SK-N-MC (cell line): ENCODE measurements at places on chromosomes 4 and X.

DNA sequence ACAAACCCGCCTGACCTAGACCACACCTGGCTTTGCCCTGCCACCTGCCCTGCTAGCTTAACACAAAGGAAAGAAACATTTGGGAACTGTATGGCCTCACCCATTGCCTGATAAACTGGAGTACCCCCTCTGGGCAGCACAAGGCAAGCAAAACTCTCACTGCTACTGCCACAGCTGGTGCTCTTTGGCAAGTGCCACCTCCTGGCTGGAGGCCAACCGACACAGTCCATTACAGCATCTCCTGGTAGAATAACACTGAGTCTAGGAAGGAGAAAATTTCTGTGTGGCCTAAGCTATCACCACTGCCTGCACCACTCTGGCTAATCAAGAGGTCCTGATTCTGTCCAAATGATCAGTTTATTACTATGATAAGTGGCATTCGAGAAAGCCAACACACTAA lies 18.9 kb upstream of the SPANXN3 start:
- DNase-seq, result no peak

DNA sequence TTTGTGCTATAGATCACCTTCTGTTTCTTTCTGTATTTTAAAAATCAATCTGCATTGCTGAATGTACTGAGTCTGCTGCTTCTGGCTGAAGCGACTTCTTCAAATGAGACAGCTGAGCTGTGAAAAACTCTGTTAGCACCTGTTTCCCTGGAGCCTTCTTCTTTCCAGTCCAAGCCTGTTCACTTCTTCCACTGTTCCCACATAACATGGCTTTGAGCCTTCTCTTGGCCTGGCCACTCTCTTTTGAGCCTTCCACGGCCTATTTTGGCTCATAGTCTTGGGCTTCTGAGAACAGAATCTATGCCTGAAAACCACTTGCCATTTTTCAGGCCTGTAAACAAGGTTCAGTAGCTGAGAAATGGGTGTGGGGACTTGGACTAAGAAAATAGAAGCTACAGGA lies 132.9 kb upstream of the IGFBP7 start:
- no peak for DNase-seq

DNA sequence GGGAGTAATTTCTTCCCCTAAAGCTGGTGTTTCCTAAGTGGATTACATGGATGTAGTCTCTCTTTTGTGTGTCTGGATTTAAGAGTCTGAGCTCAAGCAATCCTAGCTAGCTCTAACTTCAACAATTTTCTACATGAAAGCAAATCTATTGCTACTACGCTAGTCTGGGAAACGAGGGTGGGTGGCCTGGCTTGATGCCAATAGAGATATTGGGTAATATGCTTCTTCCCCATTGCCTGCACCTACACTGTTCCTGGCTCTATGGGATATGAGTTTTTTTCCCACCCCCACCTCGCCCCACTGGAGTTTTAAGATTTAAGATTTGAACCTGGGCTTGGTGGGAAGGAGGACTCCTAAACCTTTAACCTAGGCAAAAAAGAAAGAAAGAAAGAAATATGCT lies 158.8 kb downstream of the RBM46 start:
- DNase-seq, result peak; percentile 3

DNA sequence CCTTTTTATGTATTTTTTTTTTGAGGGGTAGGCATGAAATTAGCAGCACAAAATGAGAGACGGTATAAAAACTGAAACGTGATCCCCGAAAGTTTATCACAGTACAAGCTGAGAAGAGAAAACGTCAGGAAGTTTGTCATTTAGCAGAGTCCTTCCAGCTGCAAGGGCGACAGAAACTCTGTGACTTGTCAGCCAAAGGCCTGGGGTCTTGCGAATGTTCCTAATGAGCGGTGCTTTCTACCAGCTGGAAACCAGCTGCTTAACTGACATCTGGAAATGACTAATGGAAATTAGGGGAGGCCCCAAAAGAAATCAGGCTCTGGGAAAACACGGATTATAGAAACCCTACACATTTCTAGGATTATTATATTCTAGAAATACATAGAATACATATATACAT lies 66.5 kb downstream of the CHRNA9 start:
- no peak for DNase-seq

DNA sequence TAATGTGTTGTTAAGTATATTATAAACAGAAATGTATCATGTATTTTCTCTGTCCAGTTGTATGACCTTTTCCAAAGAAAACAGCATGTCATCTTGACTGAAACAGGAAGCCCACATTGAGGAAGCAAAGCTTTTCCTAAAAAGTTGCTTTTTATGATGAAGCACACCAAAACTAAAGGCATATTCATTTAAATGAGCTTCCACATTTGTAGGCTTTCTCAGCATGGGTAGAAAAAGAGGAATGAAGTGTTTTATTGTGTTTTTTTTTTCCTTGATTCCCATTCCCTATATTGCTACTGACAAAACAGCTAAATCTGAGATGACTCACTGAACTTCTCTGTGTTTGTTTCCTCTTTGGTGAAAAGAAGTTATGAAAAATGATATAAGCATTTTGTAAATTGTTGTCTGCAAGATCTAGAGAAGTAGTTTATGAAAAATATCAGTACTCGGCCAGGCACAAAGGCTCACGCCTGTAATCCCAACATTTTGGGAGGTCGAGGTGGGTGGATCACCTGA lies 32.5 kb upstream of the FRAS1 start:
- no peak for DNase-seq

GRCh38 chr4:8307121-8307520 lies 37.6 kb downstream of the HTRA3 start:
- no peak for DNase-seq

DNA sequence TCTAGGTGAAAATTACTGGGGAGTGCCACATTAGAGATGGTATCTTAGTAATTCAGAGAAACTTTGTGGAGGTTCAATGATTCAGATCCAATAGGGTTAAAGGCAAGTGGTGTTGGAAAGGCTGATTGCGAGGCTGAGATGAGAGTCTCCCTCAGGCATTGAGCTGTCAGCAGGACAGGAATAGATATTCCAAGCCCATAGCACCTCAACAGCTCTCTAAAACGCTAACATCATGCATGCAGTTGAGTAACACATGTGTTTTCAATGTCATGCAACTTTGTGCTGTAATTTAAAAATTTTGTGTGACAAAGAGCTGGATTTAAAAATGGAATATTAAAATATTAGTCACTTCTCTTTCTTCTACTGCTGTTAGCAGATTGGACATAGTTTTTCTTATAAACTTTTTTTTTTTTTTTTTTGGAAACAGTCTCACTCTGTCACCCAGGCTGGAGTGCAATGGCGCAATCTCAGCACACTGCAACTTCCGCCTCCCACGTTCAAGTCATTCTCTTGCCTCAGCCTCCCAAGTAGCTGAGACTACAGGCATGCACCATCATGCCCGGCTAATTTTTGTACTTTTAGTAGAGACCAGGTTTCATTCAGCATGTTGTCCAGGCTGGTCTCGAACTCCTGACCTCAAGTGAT lies 173.5 kb upstream of the C1QTNF7 start:
- DNase-seq, result no peak

GRCh38 chr4:8585721-8586212 lies 5.6 kb downstream of the GPR78 start:
- no peak for DNase-seq

DNA sequence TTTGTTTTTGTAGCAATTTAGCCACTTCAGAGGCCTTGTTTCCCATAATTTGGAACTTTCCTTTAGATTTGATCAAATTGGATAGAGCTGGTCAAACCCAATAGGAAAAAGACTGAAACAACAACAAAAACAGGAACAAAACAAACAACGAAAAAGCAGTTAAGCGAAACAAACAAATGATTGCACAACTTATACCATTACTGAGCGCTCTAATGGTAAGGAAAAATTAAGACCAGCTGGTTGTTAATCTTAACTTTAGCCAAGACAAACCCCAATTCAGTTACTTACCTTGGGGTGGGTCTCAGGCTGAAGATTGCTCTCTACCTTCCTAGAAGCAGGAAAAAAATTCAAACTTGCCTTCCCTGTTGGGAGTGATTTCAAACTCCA lies 38.3 kb downstream of the SPCS3 start:
- no peak for DNase-seq

GRCh38 chrX:41600291-41600690 lies 88.5 kb upstream of the GPR34 start:
- DNase-seq, result no peak

DNA sequence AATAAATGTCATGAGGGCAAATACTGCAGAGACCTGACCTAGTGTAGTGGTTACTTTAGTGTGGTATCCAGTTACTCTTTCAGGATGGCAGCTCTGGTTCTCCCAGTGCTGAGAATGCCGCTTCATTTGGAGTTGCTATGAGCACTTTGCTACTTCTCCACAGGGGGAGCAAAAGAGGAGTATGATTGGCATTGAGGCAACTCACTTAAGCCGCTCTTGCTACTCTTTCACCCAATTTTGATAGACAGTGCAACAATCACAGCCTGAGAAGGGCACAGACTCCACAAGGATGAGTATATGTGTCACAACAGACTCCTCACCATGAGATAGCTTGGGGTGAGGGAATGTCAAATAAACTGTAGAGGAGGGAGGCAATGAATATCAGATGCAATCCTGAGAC lies 81.2 kb downstream of the NPY1R start:
- DNase-seq, result no peak

DNA sequence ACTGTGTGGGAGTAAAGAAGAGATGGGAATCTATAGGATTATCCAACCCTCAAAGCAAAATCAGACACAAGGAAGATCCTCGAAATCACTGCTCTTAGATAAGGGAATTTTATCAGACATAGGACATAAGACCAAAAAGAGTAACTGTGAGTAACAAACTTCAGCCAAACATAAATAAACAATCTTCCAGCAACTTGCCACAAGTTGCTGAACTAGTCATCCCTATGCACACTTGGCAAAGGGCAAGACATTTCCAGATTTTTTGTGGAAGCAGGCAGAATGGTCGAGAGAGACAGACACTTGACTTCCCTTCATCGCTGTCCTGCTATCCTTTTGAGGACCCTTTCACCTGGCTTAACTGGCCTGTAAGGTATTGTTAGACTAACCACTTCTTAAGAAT lies 89.6 kb downstream of the KCNIP4 start:
- DNase-seq, result no peak

GRCh38 chr4:94472056-94472826 lies 20.5 kb downstream of the PDLIM5 start:
- DNase-seq, result no peak

DNA sequence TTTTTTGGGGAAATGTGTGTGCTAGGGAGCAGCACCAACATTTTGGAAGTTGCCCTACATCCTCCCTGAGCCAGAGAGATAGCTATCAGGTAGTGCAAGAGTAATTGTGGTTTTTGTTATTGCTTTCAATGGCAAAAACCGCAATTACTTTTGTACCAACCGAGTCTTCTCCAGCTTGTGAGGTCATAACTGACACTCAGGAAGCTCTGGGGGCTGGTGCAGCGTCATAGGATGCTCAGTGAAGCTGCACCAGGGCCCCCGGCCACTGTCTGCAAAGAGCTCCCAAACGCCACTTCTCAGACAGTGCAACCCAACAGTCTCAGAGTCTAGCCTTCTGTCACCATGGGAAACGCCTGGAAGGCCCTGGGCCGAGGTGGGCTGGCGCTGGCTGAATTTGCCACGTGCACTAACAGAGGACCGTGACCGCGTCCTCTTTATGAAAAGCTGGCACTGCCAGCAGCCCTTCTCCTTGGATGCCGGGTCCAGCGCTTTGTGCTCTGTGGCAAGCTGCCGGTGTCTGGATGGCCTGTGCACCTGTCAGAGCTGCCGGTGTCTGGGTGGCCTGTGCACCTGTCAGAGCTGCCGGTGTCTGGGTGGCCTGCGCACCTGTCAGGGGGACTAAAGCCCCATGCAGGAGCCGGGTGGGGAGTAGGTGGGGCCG lies 19.4 kb downstream of the SH3TC1 start:
- no peak for DNase-seq

- no peak for DNase-seq
Measured at GRCh38 chr4:98150092-98150761, 7.0 kb upstream of the STPG2 start.

DNA sequence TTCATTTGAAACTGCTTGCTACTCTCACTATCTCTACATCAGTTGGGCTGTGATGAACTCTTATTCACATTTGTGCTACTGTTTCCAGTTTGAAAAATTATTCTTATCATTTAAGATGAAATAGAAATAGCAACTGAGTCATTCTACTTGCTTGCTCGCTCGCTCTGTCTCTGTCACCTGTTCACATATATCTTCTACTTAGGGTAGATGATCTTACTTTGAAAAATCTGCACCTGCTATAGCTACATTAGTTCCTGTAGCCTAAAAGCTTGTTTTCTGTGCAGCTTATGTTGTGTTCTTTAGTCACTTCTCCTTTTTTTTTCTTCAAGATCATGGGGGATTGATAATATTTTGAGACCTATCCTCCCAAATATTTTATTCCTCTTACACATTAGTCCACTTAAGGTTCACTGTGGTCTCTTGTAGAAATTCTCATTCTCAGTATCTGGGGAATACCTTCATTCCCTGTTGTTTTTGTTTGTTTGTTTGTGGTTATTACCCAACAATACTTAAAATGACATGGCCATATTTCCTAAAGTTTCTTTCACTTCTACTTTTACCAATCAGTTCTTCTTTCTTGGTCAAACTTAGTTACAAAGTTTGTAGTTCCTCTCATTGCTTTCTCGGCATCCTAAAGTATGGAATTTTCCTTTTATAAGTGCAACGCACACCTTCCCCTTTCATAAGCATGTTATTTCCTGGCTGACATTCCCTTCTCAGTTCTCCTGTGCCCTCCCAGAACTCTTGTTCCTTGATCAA lies 36.5 kb downstream of the CLCN5 start:
- no peak for DNase-seq

GRCh38 chrX:6026980-6027379 lies 201.7 kb downstream of the NLGN4X start:
- DNase-seq, result no peak

DNA sequence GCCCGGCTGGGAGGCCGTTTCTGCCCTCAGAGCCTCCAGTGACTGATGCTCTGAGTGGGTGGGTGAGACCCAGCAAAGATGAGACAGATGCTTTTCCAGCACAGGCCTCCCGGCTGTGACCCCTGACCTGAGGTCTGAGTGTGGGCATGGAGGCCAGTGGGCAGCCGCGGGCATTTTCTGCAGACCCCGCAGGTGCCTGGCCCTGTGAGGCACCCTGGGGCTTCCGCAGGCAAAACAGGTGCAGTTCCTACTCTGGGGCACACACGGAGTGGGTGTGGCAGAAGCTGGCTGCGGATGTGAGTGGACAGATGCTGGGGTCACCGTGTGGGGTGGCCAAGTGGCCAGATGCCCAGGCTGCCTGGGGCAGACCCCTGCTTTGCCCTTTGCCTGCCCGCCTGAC lies 14.8 kb downstream of the HTRA3 start:
- no peak for DNase-seq

- DNase-seq, result no peak
Measured at GRCh38 chr4:6474053-6474568, 1.7 kb upstream of the PPP2R2C start.

- DNase-seq, result peak; percentile 42
Measured at GRCh38 chr4:38804654-38805295, at the start of gene TLR1. TLR1 (minus strand) TSS chr4:38804791; CDS start chr4:38798831, 5,960 bp downstream.

GRCh38 chr4:112951362-112952312 lies 97.8 kb upstream of the ANK2 start:
- no peak for DNase-seq

- DNase-seq, result no peak
Measured at GRCh38 chrX:96170626-96171025, 514.0 kb upstream of the DIAPH2 start.
